Esophagus squamous epithelium (tissue), 5 donors: ENCODE measurements at places on chromosomes 3 and 15.

DNA sequence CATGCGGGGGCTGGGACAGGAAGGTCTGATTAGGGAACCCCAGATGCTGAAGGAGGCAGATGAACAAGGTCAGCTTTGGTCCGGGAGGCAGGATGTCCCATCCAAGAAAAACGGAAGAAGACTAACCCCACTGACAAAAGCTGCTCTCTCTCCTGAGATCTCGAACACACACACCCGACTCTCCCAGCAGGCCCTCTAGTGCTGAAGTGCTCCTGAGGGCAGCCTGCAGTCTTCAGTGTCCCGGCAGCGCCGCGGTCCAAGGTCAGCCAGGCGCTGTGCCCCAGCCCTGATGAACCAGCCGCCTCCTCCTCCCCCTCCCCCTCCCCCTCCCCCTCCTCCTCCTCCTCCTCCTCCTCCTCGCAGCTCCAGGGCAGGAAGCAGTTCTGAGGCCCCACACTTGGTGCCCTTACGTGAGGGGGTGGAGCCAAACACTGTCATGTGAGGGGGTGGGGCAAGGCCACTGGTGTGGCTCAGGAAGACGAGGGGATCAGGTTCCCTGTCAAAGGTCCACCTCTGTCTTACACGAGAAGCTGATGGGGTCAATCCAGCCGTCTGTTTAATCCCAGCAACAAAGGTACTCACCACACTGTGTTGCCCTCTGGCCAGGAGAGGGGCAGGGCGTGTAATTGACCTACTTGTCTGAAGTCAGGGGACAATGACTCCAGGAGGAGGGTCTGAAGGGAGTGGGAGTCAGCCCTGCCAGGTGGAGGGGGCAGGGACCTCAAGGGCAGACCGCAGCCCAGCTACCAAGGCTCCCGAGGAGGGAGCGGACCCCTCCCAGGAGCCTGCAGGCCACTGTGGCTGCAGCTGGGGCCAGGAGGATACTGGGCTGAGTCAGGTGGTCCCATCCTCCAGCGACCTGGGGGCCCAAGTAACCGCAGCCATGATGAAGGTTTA is 34.3 kb downstream of the PRR23E start:
- DNase-seq, result no peak

GRCh38 chr3:135844386-135844785 is 121.1 kb upstream of the PPP2R3A start:
- DNase-seq, result no peak

DNA sequence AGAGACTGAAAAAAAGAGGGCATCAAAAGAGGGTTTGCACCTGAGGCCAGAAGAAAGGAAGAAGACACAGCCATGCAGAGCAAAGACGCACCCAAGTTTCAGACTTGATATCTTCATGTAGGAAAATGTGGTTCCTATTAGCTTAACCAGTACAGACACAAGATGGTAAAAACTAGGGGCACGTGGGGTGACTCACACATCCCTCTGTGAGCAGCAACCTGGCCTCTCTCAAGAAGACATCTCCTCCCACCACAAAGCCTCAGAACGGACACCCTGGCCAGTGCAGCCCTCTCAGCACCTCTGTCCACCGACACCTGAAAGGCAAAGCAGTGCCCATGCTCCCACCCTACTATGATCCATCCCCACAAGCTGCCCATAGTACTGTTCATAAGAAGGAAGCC is 33.3 kb downstream of the GLB1 start:
- DNase-seq, result no peak

GRCh38 chr3:112656043-112656442 is 15.1 kb upstream of the CCDC80 start:
- no peak for DNase-seq

GRCh38 chr15:90174140-90174875 is 26.8 kb upstream of the SEMA4B start:
- no peak for DNase-seq

- DNase-seq, result no peak
Observed at GRCh38 chr3:46369675-46370132, 1.0 kb upstream of the CCR5 start.

DNA sequence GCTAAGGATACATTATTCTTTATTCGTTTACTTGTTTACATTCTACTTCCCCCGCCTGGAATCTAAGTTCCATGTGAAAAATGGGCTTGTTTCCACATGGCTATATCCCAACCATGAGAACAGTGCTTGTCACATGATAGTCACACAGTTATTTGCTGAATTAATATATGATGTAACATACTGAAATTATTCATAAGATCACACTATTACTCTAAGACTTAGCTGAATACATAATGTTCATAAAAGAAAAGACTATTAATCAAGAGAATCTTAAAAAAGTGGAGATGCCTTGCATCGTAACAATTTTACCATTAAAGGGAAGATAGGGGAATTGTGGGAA is 6.5 kb downstream of the PBRM1 start:
- DNase-seq, result no peak

DNA sequence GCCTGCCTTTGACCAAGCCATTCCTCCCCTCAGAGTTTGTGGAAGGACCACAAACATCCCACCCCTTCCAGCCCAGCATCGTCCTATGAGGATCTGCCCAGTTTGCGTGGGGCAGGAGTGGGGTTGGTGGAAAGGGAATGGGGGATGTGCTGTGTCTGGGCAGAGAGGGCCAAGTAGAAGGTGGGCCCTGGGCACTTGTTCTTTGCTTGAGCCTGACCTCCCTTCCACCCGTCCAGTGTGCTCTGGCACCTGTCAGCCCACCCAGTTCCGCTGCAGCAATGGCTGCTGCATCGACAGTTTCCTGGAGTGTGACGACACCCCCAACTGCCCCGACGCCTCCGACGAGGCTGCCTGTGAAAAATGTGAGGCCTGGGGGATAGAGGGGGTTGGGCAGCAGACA is 10.3 kb downstream of the SPINT1 start:
- no peak for DNase-seq

DNA sequence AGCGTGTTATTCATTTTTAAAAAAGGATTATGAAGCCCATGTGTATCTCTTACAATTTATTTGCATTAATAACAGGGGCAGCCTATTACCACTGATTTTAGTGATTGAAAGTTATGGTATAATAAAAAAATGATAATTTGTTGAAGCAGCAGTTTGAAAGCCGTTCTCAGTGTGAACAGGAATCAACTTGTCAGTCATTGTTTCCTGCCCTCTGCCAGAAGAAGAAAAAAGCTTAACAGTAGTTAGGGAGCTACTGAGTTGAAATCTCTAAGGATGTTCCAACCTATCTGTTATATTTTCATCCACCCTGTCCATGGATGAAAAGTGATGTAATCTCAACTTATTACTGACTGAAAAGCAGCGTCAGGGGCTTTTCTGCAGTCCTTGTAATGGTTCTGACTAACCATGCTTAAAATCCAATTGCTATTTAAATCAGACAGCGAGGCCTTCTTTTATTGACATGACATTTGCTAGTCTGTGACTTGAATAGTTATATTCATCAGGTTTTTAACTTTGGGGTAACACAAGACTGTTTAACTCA is 486.7 kb downstream of the ROBO2 start:
- no peak for DNase-seq

DNA sequence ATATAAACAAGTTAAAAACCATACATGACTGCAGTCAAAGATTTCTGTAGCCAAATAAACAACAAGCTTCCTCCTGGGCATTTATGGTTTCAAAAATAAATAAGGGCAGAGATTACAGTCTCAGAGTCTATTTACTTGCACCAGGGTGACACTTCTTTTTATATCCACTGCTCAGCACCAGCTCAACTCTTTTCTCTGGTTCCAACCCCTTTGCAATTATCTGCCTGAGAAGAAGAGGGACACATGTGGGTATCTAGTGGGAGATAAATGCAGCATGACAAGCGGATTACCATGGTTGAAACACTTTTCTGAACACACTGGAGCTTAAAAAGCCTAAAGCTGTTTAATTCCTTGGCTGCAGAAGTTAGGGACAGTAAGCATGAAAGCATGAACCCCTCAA is 311.5 kb downstream of the CNTN3 start:
- no peak for DNase-seq

- no peak for DNase-seq
Observed at GRCh38 chr15:42069025-42069424, 25.3 kb downstream of the PLA2G4D start.

GRCh38 chr15:70016511-70016994 is 81.2 kb downstream of the TLE3 start:
- DNase-seq, result no peak
